Memory B cell (primary cell): ENCODE measurements at places on chromosomes 2 and 18.
A peak's percentile ranks its signal among the peaks of the same experiment; 100 is the strongest.

- DNase-seq, result no peak
These were observed 1.4 kb downstream of the NEURL3 start for GRCh38 chr2:96503637-96504243.

GRCh38 chr2:192413812-192414681, 219.3 kb upstream of the TMEFF2 start:
- no peak for DNase-seq

GRCh38 chr2:232321817-232322559, 56.6 kb upstream of the ALPP start:
- DNase-seq, result no peak

DNA sequence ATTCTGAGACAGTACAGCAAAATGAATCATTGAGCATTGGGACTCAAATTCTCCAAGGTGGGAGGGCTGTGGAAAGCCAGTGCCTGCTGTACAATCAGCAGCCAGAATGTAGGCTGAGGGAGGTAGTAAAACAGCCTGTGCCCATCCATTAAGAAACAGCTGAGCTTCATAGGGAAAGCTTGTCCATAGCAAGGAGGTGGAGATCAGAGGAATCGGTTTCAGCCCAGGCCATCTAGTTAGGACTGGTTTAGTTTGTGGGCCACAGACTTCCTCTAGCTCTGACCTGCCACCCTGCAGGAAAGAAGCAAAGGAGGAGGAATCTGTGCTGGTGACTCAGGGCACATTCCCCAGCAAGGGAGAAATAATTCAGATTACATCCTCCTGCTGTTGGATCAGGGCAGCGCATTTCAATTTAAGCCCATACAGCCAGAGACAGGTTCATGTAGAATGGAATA, 333.4 kb downstream of the SETBP1 start:
- no peak for DNase-seq

DNA sequence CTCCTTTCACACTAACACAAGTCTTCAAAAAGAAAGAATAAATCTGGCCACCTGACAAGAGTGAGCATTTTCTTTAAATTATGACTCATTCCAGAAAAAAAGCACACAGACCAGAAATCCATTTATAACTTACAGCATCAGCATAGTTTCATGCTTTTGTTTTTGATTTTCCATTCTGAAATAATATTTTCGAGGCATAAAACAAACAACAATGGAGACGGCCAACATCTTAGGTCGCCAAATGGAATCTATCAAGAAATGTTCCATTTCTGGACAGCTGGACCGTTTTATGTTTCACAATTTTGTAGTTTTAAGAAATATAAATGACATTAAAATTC, 165.4 kb upstream of the ZFP36L2 start:
- no peak for DNase-seq

DNA sequence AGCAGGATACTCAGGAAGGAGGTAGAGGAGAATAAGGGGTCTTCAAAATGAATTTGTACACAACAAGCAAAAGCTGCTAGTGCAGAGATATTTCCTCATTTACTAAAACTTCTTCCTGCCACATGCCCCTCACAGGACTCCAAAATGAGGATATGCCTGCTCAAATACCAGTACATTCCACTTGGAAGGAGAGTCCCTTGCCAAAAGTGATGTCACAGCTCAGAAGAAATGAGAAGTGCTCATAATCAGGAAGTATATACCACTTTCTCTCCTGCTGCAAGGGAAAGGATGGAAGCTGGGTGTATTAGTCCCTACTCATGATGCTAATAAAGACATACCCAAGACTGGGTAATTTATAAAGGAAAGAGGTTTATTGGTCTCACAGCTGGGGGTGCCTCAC, 87.7 kb upstream of the FSHR start:
- no peak for DNase-seq

GRCh38 chr2:103875131-103875530, 978.8 kb upstream of the POU3F3 start:
- DNase-seq, result no peak

DNA sequence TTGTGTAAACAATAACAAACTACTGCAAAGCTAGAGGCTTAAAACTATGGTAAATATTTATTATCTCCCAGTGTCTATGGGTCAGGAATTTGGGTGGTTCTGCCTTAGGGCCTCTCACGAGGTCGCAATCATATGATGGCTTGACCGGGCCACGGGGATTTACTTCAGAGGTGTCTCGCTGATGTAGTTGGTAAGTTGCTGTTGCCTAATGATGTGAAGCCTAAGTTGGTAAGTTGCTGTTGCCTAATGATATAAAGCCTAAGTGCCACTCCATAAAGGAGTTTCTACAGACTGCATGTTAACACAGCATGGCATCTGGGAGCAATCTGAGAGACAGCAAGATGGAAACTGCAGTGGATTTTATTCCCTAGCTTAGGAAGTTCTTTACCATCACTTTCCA, 35.8 kb downstream of the FMNL2 start:
- DNase-seq, result no peak

GRCh38 chr2:65878011-65878340, 445.6 kb upstream of the SPRED2 start:
- DNase-seq, result no peak

DNA sequence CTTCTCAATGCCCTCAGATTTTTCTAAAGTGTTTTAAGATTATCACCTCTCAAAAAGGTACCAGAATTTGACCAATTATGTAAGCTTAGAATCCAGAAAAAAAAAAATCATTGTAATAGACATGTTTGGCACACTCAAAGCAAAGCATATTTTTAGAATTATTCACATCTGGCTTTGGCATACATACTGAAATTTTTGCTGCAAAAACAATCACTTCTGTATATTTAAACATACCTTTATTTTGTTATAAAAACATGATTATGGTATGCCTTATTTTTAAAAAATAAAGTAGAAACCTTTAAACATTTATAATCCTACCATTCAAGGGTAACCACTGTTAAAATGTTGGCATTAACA, 143.3 kb downstream of the ESCO1 start:
- DNase-seq, result no peak

DNA sequence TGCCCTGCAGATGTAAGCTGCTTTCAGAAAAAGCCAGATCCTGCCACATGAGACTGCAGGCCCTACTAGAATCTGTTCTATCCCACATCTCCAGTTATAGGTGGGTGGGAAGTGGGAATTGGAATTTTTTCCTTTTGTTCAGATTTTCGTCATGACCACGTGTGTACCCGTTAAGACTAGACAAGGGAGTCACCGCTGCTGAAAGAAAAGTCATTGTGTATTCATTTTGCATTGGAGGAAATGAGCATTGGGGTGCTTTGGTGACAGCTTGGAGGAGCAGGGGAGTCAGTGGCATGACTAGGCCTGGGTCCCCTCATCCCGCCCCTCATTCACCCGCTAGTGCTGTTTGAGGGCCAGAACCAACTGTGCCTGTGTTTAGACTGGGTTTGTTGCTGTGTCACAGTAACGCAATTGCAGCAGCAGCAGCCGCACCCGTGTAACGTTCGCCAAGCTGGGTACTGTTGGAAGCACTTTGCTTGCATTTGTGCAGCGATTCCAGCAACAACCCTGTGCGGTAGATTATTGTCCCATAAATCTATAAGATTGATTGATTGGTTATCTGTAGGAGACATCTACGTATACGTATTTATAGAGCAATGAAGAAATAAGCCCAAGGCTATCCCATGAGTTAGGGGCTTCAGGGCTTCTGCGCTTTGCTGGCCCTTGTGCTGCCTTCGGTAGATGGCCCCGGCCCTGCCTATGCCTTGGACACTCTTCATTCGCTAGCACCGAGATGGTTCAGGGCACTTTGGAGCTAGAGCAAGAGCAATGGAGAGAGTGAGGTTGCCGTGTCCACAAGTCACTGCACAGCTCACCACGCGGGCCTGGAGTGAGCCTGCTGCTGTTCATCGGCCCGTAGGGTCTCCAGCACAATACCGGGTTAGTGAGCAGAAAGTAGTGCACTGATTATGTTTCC, 194.9 kb downstream of the AGAP1 start:
- DNase-seq, result no peak

DNA sequence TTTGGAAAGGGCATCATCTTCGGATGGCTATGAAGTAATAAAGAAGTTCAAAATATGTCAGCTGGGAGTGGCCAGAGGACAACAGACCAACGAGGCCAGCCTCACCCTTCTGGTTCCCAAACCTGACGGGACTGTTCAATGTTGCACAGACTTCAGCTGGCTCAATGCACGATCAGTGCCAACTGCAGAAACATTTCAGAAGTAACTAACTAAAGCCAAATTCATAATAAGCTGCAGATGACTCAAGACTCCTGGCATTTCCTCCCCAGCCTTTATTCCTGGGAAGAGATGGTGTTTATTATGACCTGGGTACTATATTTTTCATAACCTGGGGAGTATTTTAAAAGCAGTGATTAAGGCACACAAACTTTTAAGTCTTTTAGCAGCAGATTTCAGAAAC, 3.8 kb upstream of the ATP6V1C2 start:
- DNase-seq, result no peak

- no peak for DNase-seq
These were observed 96.3 kb downstream of the NOL4 start for GRCh38 chr18:34128436-34128835.

- no peak for DNase-seq
These were observed 8.1 kb downstream of the ACKR3 start for GRCh38 chr2:236577481-236578410.

- DNase-seq, result no peak
These were observed 145.4 kb upstream of the FOSL2 start for GRCh38 chr2:28247290-28247689.

DNA sequence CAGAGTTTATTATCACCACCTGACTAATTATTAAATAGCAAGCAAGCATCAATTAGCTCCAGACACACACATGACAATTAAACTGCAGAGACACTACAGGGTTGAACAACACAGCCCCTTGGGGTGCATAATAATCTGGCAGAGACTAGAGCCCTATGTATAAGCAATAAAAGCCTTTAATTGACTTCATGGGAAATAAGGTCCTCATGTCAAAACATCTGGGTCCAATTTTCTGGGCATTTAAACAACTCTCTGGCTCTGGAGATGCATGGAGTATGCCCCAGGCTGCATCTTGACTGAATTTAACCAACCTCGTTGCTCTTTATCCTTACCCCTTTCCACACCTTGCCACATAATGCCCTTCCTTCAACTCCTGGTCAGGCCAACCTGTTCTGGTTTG, 270.7 kb upstream of the THUMPD2 start:
- no peak for DNase-seq

DNA sequence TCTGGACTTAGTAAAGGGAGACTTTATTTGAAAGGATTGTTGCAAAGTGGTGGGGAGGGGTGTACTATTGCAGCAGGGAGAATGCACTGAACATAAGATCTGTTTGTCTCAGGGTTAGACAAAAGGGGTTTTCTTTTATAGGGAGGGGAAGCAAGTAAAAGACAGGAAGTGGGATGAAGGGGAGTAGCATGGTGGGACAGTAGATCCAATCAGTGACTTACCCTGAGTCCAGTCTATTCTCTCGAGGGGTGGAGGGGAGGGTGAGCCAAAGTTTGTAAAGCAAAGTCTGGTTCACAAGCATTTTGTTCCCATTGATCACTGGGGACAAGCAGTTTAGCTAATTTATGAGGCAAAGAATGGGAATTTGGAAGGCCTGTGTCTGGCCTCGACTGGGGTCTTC, 35.0 kb upstream of the CYP27C1 start:
- no peak for DNase-seq

DNA sequence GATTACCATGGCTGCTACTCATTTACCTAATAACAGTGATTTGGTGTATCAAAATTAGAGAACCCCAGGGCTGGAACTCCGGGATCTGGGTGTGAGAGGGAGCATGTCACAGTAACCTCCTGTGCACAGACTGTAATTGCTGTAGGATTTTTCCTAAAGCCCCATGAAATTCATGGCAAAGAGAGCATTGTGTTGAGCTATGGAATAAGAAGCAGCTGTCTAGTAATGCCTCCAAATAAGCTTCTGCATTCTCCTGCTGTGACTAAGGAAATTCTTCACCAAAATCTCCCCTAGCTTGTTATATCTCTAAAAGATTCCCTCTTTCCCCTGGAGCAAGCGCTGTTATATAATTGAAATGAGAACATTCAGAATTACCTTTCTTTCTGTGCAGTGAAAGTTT, 158.1 kb upstream of the SPATS2L start:
- no peak for DNase-seq

DNA sequence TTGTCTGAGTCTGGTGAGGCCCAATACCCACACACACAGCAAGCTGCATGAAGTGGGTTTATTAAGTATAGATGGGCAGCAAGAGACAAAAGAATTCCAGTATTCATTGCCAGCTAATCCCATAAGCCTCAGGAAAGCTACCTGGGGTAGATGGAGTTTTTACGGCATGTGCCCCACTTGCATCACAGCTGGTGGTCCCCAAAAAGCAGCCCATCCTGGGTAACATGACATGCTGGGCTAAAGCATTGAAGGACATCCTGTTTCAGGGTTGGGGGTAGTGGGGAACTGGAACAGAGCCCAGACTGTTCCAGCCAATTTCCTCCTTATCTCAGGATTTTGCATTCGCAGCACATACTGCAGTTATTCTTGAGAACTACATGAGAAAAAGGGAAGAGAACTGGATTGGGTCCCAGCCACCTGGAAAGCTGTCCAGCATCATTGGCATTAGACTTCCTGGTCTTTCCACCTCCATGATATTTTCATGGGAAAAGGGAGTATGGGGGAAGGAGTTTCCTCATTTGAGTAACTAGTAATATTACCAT, 240.1 kb upstream of the MMADHC start:
- DNase-seq, result no peak

DNA sequence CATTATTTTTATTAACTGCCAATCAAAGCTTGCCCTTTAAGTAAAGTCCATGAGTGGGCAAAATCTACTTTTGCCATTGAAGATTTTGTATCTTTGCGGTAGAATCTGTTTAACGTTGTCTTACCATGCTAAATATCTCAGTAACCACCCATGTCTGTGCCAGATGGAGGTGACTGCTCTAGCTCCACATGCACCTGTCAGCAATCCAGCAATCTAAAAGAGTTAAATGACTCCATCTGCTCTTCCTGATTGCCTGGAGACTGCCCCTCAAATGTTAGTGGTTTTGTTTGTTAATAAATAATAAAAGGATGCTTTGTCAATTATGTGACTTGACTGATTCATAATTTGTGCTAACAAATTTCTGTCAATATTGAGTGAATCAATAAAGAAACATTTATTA, 141.7 kb downstream of the RBM43 start:
- no peak for DNase-seq

- DNase-seq, result peak; percentile 23
These were observed 92.8 kb upstream of the MSH2 start for GRCh38 chr2:47309952-47310800.

- DNase-seq, result peak; percentile 8
These were observed 5.2 kb downstream of the ARHGAP25 start for GRCh38 chr2:68739595-68740399.

- DNase-seq, result no peak
These were observed 13.8 kb downstream of the ZNF2 start for GRCh38 chr2:95179451-95179850.
